Cortex of kidney (tissue), 1 donor: ENCODE measurements at places on chromosomes 6 and 20.

GRCh38 chr20:37914672-37915433 lies 11.9 kb downstream of the VSTM2L start:
- DNase-seq = no peak

GRCh38 chr6:97123652-97124051 lies 159.4 kb downstream of the MMS22L start:
- no peak for DNase-seq

- no peak for DNase-seq
These were observed at the start of gene MC3R for GRCh38 chr20:56247954-56248782. TSS of gene MC3R (plus strand) at chr20:56248732. CDS start at chr20:56248844, 112 bp downstream.

DNA sequence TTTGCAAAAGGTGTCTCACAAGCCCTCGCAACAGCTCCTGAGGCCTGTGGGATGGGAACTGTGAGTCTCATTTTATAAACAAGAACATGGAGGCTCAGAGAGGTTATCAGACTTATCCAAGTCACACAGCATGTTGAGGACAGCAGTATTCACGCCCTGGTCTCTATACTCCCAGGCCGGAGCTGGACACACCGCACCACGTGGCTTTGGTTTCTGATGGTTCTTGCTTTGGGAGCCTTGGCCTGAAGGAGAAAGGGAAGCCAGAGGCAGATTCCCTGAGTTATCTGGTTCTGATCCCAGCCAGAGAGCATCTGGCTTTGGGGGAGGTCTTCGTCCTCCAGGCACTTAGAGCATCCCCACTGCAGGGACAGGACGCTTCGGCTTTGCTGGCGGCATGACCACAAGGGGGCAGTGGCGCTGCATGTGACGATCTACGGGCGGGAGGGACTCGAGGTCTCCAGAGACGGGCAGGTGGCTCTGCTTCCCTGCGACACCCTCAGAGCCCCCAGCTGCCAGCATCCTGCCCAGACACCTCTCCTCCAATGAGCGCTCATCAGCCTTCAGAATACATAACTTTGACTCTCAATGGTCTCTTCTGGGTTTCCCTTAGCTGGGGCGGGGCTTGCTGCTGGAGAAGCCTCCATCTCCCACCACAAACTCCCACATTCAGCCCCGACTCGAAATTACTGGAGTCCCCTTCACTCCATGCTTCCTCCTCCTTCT lies 51.4 kb upstream of the SAYSD1 start:
- DNase-seq = no peak

DNA sequence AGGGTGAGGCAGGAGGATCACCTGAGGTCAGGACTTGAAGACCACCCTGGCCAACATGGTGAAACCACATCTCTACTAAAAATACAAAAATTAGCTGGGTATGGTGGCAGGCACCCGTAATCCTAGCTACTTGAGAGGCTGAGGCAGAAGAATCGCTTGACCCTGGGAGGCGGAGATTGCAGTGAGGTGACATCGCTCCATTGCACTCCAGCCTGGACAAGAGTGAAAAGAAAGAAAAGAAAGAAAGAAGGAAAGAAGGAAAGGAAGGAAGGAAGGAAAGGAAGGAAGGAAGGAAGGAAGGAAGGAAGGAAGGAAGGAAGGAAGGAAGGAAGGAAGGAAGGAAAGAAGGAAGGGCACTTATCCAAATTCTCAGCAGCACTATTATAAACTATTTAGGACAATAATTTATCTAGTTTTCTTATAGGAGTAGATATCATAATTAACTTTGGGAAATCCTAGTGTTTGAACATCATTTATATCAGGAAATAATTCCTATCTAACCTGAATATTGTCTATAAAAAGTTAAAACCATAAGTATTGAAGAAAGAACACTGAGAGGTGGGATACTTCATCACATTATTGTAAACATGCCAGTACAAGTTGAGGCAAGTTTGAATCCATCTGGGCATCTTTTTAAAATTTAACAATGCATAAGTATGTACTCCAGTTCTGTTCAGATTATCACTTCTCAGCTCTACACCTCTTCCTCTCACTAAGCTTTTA lies 305.5 kb downstream of the SLC35F1 start:
- no peak for DNase-seq

- DNase-seq = no peak
These were observed 36.9 kb downstream of the E2F3 start for GRCh38 chr6:20438462-20439070.

GRCh38 chr6:53704700-53705099 lies 39.1 kb upstream of the KLHL31 start:
- no peak for DNase-seq

DNA sequence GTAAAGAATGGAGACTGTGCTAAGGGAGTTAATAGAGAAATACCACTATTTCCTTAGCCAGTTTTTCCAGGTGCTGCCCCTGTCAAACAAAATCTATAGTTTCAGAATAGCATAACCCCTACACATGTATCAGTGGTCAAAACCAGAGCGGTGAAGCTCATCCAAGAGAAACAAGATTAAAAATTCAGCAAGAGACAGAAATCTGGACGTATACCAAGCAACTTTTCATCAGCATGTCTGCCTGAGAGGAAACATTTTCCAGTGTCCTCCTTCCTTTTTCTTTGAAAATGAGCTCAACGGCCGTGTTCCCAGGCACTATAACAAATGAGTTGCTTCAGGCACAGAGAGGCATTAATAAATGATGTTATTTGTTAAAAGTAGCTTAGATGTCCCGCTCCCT lies 416.5 kb downstream of the BCKDHB start:
- DNase-seq = no peak

DNA sequence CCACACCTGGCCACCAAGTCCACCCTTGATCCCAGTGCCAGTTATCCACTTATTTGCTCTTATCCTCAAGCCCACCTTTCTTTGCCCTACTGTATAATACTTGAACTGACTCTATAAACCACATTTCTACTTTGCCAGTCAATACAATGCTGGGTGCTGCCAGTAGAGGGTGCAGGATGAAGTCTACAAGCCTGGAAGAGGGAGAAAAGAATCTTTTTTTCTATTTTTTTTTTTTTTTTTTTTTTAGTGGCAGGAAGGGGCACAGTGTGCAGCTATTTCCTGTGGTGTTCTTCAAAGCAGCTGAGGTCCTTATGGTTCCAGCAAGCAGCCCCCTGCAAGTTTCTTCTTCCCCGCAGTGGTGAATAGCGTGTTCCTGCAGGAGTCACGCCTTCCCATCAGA lies 22.2 kb upstream of the GABRR1 start:
- no peak for DNase-seq

DNA sequence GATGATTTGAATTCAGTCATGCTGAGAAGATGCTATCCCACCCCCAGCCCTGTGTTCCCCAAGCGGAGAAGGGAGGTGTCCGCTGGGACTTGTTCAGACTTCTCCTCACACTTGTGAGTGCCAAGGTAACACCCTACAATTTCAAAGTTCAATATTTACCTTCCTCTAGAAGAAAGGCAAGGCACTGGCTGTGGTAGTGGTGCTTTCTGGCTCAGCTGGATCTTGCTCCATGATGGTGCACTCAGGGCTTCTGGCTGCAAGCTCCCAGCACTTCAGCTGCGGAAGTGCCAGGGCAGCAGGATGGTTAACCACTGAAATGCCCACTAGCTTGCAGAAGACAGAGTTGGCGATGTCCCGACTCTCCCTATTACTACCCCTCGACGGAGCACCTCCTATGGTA lies 135.4 kb downstream of the MTFR2 start:
- no peak for DNase-seq

DNA sequence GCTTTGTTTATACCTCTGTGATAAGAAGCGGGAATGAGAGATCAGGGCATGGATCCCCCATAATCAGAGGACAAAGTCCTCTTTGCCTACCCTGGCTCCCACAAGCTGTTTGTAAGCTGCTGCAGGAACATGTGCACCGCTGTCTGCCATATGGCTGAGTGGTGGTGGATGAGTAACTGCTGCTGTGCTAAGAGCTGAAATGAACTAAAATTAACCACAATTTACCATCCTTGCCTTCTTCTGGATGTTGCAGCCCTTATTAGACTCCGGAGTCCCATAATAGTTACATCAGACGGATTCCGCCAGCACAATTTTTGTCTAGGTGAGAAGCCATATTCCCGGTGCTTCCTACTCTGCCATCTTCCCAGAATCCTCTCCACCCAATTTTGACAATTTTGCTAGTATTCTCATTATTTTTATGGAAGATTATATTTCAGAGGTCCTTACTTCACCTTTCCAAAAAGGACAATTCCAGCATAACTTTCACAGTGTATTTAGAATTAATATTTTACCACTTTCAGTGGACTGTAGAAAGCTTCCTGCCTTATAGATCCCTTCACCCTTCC lies 6.0 kb upstream of the CMTR1 start:
- no peak for DNase-seq

DNA sequence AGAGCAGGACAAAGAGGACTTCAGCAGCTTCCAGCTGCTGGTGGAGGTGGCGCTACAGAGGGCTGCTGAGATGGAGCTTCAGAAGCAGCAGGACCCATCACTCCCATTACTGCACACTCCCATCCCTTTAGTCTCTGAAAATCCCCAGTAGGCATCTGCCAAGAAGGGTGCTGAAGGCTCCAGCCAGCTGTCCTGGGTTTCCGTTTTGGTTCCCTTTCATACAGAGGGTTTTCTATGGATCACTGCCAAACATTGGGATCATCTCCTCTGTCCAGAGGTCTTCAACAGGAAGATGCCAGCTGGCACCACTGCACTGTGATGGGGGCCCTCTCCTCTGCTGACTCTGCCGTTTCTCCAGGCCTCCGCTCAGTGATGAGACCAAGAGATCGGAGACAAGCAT lies 14.3 kb upstream of the RAB5IF start:
- no peak for DNase-seq

DNA sequence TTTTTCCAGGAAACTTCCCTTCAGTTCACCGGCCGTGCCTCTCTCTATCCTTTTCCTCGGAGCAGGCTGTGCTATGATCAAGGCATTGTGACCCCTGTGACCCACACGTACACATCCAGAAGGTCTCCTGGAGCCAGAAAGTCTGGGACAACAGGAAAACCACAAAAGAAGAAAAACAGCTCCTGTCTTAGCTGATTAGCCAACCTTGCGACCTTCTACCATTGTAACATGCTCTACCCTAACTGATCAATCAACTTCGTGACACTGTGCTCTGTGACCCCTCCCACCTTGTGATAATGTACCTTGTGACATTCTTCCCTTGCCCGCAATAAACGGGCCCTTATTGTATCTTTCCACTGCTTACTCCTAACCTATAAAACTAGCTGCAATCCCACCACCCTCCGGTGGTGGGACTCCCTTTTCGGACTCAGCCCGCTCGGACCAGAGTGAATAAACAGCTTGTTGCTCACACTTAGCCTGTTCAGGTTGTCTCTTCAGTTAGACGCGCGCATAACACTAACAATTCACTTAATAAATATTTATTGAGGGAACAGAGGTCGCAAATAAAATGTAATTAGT lies 24.2 kb downstream of the ZNF311 start:
- no peak for DNase-seq

DNA sequence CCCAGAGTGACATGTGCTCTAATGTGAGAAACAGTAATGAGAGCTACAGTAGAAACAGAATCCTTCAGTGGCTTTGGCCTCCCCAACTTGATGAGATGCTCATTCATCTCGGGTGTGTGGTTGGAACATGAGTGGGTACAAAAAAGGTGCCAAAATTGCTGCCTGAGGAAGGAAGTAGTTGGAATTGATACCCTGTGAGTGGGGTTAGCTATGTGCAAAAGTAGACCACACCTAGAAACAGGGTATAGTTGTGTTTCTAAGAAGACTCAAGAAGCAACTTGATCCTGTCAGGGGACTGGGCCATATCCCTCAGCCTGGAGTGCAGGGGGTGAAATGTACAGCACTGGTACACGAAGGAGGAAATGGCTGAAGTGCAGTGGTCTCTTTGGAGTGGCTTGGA lies 206.4 kb upstream of the SUPT3H start:
- DNase-seq = no peak

DNA sequence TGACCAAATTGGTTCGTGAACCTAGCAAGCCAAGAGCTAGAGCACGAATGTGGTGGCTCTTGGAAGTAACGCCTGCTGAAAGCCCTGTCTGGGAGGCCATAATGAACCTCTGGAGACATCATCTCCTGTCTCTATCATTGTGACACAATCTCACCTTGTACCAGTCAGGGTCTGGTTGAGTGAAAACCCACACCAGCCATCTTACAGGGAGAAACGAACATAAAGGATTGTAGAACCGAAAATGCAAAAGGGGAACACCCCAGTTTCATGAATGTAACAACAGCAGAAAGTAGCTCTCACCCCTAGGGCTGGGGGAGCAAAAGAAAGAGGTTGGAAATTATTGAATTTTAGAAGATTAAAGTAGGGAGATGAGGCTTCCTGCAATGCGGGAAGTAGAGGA lies 50.9 kb upstream of the TAB2 start:
- DNase-seq = no peak

DNA sequence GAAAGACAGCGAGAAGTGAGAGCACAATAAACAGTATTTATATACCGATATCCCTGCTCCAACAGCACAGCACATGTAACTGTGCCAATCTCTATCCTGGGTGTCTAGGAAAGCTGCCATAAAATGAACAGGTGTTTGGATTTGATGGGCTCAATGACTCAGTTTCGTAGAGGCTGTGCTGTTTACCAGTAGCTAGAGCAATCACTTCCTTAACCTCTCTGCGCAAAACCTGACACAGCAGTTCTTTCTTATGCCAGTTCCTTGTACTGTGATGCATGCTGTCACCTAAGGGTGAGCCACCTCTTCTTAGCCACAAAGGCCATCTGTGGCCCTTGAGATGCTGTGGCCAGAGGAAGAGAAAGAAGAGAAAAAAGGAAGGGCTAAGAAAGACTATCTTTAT lies 59.3 kb downstream of the SHPRH start:
- no peak for DNase-seq
